ENCODE measurements at places on chromosomes 7 and 10.

DNA sequence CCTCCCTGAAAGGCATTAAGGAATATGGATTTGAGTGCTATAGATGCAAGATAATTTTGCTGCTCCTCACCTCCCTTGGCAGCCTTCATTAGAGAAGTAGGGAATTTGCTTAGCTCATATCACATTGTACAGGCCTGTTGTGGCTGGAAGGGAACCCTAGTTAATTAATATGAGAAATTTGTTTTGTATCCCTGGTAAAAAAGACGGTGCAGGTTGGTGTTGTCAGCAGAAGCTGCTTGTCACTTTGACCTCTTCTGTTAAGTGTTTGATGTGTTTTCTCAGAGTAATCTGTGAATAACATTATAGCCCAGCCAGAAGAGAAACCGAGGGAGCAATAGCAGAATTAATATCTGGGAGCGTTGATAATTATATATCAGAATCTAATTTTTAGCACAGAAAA is 278.4 kb downstream of the LRMDA start:
- DNase-seq: no peak

- no peak for DNase-seq
Measured at GRCh38 chr10:9668411-9668810, 1349.3 kb upstream of the CELF2 start.

- no peak for DNase-seq
Measured at GRCh38 chr10:1954300-1954699, 217.0 kb upstream of the ADARB2 start.

DNA sequence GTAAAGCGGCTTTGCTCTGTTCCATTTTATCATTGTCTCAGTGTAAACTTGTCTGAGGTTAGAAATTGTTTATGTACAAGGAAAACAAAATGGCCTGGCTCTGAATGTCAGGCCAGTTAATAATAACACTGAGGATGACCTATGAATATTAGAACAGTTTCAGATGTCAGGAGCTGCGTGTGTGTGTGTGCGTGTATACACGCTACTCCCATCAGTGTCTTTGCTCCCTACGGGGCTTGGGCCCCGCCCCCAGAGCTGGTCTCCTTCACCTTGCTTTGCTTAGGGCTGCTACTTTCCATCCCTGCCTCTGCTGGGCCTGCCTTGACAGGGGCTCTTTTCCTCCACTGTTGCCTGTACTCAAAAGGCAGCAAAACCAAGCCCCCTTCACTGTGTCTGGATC is 142.3 kb upstream of the BET1 start:
- no peak for DNase-seq

DNA sequence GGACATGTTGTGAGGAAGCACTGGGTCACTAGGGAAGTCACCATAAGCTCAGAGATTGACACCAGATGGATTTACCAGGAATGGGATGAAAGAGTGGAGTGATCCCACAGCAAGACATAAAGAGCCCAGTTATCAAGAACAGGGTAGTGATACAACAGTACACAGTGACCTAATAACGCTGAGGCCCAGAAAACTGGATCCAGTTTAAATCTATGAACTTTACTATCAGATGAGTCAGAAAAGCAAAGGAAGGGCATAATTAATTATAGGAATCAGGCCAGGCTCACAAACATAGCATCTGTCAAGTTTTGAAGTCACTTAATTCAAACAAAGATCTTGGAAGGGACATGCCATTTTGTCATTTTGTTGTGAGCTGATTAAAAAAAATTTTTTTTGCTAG is 73.5 kb downstream of the LRRN3 start:
- no peak for DNase-seq

DNA sequence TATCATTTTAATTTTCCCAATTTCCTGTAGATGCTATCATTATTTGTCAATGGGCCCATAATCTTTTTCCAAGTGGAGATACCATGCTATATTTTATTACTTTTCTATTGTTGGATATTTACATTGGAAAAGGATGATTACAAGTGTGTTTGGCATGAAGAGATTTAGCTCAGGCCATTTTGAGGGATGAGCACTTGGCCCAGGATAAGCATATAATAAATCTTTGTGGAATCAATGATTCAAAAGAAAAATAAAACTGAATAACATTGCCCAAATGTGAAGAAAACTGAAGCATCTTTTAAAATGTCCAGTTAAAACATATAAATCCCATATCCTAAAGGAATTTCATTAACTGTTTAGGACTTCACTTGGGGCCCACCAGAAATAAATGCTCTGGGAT is 260.9 kb upstream of the BMPER start:
- no peak for DNase-seq

- no peak for DNase-seq
Measured at GRCh38 chr7:38453168-38453567, 178.0 kb downstream of the AMPH start.

- no peak for DNase-seq
Measured at GRCh38 chr7:132158166-132158565, 418.1 kb downstream of the PLXNA4 start.

DNA sequence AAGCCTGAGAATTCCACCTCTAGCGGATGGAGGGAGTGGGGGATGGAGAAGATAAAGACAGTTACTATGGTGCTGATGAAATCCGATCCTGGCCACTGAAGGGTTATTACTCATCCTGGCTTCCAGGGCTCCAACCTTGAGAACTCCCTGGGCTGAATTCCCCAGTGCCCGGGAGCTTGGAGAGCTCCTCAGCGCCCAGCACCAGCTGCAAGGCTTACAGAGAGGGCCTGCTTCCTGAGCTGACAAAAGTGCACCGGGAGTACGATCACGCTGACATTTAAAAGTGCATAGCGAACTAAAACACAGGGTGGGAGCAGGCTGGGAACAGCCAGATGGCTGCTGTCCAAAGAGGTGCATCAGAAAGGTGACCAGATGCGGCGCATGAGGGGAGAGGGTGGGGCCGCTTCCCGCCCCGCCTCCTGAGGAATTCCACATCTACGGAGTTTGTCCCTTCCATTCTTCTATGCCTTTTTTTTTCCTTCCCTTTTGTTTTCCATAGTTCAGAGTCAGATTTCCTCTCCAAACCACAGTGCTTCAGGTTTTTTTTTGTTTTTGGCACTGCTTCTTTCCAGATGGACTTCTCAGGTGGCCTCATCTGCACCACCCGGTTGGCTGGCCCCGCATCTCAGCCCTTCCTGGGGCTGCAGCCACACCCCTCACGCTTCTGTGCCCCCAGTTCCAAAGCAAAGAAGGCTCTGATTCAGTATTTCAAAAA is 62.4 kb upstream of the MKRN1 start:
- DNase-seq: no peak

DNA sequence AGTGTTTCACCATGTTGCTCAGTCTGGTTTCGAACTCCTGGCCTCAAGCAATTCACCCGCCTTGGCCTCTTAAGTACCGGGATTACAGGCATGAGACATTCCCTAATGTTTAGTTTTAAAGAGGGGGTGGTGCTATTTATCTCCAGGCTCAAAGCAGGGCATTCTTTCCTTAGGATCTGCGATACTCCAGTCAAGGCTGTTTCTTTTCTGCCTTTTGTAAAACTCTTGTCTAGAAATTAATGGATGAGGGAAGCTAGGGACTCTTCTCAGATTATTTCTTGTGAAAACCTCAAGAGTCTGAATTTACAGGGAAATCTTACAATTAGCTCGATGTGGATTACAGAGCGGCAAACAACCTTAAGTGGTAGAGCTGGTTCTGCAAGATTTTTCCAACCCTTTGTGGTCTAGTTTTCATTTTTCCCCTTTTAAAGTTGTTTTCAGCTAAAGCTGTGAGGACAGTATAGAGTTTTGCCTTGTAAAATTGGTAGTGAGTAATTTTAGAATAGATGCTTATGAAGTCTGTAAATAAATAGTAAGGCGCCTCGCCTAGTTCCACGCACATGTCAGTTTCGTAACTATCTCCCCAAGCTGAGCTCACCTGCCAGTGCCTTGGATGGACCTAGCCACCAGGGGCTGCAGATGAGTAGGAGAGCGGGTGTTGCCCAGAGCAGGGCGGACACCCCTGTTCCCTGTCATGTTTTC is 53.1 kb downstream of the CUX1 start:
- DNase-seq: no peak

- DNase-seq: no peak
Measured at GRCh38 chr10:113519681-113520115, 33.2 kb upstream of the HABP2 start.

- DNase-seq: no peak
Measured at GRCh38 chr10:119609516-119609915, 12.8 kb upstream of the TIAL1 start.

- peak; percentile 69 for DNase-seq
Measured at GRCh38 chr10:132678436-132679216, 107.3 kb downstream of the NKX6-2 start.

GRCh38 chr7:80411621-80412020 is 100.2 kb downstream of the GNAT3 start:
- no peak for DNase-seq

GRCh38 chr7:91324663-91325062 is 60.4 kb downstream of the FZD1 start:
- no peak for DNase-seq

DNA sequence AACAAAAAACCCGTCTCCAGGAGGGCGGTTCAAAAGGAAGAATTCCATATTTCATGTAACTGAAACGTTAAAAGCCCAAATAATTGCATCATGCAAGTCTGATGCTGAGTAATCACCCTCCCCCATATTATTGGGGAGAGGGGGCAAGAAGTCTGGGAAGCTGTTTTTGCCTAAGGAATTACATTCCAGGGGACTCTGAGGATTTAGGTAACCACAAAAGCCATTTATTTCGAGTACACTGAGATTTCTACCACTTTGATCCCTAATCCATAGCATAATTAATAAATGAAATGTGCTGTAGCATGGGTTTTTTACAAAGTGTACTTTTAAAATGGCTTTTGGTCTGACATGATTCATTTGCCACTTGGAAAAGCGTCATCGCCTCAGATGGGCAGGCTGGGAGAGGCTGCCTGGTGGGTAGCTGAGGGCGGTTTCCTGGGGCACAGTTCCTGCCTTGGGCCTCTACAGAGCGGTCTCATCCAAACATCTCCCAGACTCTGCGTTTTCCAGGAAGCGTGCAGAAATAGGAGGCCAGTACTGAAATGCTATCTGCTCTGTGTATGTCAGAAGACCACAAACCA is 106.5 kb downstream of the TCF7L2 start:
- no peak for DNase-seq

DNA sequence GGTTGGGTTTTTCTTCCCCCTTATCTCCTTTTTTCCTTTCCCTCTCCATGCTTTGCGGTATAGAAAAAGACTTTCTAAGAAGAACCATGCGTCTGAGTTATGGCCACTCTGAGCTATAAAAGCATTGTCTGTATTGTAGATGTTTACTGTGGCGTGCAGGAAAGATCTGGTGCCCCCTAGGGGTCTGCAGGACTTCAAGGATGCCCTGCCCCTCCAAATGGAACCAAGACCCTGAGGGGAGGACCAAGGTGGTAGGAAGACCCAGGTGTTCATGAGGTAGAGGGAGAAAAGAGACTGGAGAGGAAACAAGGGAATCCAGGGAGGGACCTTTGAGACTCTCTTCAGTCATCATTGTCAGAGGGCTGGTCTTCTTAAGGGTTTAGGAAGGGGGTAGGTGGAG is 68.8 kb downstream of the CYP26A1 start:
- DNase-seq: no peak

Measured in posterior vena cava (tissue), 2 donors.